ENCODE measurements at places on chromosomes 11 and 22.

- DNase-seq: no peak
Measured at GRCh38 chr11:111086058-111086457, 159.5 kb upstream of the POU2AF2 start.

GRCh38 chr11:134393638-134394037 lies 18.4 kb downstream of the B3GAT1 start:
- DNase-seq: no peak

GRCh38 chr11:130340671-130341319 lies 26.1 kb upstream of the ZBTB44 start:
- DNase-seq: no peak

GRCh38 chr11:2142762-2143202 lies 3.6 kb upstream of the IGF2 start:
- peak; percentile 34 for DNase-seq

- no peak for DNase-seq
Measured at GRCh38 chr11:76620489-76620888, 50.1 kb downstream of the LRRC32 start.

DNA sequence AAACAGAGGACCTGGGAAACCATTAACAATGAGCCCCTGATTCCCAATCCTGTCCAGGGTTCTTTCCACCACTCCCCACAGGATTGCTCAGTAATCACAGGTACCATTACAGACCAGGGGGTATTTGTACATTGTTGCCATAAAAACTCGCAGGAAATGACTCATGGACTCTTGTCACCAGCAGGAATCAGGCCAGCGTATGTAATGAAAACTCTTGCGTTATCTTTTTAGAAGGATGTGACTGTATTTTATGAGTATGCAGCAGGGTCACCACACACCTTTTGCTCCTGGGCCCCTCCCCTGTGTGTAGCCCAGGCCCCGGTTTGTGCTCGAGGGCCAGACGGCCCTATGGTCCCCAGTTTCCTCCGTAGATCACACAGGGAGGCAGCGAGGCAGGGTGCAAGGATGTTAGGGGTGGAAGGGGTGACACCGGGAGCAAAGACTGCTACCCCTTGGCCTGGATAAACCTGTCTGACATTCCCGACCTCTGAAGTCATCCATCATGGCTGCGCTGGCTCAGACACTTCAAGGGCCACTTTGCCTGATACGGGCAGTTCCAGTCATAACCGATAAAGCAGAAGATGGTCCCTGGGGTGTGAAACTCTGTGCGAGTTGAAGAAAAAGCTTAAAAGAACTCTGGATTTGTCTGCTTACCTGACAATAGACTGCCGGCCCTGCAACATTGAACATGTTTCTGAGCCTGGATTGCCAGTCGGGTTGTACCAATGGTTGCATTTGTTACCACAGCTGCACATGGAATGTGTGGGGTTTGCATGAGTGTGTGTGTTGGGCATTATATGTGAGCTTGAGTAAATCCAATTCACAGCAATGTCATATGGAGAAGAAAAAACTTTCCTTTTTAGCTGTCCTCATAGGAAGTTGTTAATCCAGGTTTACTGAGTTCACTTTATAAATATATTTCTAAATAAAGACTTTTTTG lies 56.9 kb downstream of the MICAL2 start:
- DNase-seq: peak; percentile 92

- DNase-seq: no peak
Measured at GRCh38 chr11:9219115-9219514, 46.0 kb downstream of the DENND5A start.

- no peak for DNase-seq
Measured at GRCh38 chr22:20086101-20086599, 6.1 kb downstream of the DGCR8 start.

- no peak for DNase-seq
Measured at GRCh38 chr11:6631361-6631890, 12.2 kb upstream of the TPP1 start.

- DNase-seq: no peak
Measured at GRCh38 chr22:34255042-34255441, 334.8 kb upstream of the LARGE1 start.

- no peak for DNase-seq
Measured at GRCh38 chr22:36964106-36964505, 50.7 kb downstream of the CSF2RB start.

DNA sequence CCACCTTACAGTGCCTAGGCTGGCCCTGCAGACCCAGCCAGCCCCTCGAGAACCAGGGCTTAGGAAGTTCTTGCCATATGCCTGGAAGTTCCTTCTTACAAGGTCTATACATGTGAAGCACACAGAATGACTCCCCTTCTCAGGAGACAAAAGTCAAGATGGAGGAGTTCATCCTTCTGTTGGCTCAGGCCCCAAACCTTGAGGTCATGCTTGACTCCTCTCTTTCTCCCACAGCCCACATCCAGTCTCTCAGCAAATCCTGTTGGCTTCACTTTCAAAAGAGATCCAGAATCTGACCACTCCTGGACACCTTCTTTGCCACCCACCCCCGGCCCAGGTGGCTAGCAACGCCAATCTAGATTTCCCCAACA lies 1.7 kb upstream of the CD248 start:
- DNase-seq: no peak

GRCh38 chr22:28779833-28780232 lies 7.3 kb downstream of the CCDC117 start:
- no peak for DNase-seq

DNA sequence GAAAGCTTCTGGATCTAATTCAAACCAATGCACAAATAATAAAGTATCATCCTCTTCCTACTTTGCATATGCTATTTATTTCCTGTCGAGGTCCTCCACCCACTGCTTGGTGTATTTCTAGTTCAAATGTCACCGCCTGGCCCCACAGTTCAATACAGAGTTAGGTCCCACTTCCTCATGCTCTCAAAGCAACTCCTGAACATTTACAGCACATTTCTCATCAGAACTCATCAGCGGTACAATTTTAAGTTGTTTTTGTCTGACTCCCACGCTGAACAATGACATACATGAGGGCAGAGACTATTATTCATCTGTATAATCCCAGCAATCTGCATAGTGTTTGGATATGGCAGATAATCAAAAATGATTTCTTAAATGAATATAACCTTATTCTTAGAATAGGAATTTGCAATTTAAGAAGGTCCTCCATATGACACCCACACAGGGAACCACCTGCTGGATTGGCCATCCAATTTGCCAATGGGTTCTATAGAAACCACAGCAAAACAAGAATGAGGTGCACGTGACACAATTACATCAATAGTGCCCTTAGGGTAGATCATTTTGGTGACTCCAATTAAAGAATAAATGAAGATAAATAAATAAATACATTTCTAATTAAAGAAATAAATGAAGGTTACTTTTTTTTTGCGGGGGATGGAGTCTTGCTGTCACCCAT lies 54.2 kb downstream of the SLC25A17 start:
- no peak for DNase-seq

GRCh38 chr22:32796865-32797573 lies 4.5 kb upstream of the TIMP3 start:
- no peak for DNase-seq

DNA sequence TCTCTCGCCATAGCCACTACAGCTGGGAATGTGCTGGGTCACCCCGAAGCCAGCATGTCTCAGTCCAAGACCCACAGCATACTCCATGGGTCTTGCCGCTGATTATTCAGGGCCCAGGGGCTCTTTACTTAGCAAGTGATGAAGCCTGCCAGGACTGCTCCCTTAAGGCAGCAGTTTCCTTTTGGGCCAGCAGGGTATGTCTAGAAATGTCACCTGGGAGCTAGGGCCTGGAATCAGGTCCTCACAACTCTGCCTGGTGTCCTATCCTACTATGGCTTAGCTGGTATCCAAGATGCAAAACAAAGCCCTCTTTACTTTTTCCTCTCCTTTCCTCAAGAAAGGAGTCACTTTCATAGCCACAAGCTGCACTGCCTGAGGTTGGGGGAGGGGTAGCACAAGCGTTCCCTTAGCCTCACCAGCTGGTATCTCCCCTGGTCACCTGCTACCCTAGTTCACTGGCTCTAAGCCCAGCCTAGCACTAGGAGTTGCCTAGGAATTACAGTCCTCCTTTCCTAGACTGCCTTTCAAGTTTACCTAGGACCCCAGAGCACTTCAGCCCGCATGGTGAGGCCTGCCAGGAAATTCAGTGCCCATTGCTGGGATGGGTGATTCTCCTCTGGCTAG lies 22.6 kb upstream of the NCR3LG1 start:
- DNase-seq: no peak

GRCh38 chr11:123603666-123604065 lies 50.8 kb downstream of the SCN3B start:
- DNase-seq: no peak

DNA sequence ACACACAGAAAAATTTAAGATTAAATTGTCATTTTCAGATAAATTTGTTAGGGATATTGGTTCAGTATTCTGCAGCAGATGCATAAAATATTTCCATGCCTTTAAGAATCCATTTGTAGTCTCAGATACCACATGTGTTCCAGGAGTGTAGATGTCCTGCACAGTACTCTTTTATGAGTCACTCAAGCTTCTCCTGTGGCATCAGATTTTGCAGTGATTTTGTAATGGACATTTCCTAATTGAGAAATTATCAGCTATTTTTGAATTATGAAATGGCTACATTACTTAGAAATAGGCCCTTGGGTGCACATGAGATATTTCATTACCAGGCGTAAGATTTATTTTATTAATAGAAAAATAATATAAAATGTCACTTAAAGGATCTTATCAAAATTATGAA lies 18.9 kb downstream of the MMP3 start:
- no peak for DNase-seq

- no peak for DNase-seq
Measured at GRCh38 chr22:37244114-37244921, at the start of gene RAC2. RAC2 (minus strand) TSS chr22:37244269; CDS start chr22:37244148, 121 bp downstream.

GRCh38 chr22:35116817-35117216 lies 50.9 kb downstream of the ISX start:
- no peak for DNase-seq

DNA sequence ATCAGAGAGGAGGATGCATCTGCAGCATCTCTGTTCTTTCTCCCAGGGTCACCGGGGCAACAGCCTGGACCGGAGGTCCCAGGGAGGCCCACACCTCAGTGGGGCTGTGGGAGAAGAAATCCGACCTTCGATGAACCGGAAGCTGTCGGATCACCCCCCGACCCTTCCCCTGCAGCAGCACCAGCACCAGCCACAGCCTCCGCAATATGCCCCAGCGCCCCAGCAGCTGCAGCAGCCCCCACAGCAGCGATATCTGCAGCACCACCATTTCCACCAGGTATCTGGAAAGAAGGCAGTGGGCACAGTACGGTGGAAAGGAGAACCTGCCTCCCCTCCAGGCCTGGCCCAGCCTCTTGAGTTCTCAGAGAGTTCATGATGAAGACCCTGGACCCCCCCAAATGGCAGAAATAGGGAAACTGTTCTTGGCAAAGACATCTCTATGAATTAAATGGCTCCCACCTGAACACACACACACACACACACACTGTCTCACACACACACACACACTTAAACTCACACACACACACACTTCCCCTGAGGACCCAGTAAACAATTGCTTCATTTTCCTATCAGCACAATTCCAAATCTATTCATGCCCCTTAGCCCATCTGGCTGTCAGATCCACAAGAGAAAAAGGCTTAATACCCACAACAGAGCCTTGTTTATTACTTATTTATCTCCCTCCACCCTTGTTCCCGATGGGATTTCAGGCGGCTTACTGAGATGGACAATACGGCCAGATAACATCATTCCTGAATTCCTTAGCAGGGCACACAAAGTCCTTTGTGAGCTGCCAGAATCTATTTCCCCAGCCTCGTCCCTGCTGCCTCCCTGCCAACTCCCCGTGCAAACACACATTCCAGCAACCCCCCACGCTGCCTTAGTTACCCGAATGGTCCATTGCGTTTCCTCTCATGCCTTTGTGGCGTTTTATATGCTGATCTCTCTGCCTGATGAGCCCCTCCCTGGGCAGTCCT lies 8.1 kb downstream of the TMA7B start:
- no peak for DNase-seq

GRCh38 chr11:99534812-99535211 lies 514.1 kb downstream of the CNTN5 start:
- peak; percentile 0 for DNase-seq

DNA sequence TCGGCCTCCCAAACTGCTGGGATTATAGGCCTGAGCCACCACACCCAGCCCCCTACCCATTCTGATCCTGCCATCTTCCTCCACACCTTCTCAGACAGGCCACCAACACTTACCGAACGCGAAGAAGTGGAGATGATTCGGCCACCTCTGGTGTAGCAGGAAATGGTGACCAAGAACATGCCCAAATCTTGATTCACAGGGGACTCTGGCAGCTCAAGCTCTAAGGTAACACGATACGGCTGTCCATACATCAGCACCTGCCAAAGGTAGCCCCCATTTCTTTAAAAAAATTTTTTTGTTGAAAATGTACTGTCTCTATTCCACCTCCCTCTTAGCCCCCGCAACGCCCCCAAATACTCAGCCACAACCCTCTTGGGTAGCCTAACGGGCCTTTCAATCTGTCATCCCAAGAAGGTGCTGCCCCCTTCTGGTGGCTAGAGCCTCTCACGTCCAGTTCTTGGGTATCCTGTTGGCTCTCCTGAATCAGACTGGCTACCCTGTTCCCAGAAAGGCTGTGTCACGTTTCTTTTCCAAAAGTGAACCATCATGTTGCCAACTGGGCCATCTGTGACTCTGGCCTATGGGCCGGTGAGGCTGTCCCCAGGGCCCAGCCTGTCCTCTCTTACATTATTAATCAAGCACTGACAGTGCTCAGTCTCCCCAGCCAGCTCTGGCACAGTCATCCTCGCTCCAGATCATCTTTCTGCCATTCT lies 5.3 kb upstream of the LRRN4CL start:
- DNase-seq: no peak

DNA sequence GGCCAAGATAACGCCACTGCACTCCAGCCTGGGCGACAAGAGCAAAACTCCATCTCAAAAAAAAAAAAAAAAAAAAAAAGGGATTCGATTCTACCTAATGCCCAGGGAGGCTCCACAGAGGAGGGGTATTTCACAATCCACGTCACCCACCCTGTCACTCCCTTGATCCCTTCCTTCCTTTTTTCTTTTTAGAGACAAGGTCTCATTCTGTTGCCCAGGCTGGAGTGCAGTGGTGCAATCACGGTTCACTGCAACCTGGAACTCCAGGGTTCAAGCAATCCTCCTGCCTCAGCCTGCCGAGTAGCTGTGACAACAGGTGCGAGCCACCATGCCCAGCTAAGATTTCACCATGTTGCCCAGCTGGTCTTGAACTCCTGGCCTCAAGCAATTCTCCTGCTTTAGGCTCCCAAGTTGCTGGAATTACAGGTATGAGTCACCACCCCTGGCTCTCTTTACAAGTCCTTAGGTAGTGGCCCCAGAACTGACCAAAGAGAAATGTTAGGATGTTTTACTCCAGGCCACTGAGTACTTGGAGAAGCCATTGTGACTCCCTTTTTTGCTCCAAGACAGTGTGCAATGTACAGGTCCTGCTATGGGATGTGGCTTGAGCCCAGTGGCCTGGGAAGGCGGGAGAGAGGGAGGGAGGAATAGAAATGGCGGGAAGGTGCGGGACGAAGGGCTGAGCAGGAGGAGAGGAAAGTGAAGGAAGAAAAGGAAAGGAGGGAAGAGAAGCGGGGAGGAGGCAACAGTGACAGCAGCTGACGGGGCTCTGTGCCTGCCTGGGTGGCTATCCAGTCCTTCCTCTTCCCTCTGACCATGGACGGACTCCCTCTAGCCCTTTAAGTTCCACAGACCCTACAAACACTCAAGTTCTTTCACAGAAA lies 11.8 kb upstream of the FXYD2 start:
- DNase-seq: no peak

Measured in epithelial cell of prostate (primary cell).